ENCODE measurements at places on chromosomes 2 and 18.

- DNase-seq = no peak
Observed at GRCh38 chr2:196183528-196184231, 12.3 kb upstream of the STK17B start.

DNA sequence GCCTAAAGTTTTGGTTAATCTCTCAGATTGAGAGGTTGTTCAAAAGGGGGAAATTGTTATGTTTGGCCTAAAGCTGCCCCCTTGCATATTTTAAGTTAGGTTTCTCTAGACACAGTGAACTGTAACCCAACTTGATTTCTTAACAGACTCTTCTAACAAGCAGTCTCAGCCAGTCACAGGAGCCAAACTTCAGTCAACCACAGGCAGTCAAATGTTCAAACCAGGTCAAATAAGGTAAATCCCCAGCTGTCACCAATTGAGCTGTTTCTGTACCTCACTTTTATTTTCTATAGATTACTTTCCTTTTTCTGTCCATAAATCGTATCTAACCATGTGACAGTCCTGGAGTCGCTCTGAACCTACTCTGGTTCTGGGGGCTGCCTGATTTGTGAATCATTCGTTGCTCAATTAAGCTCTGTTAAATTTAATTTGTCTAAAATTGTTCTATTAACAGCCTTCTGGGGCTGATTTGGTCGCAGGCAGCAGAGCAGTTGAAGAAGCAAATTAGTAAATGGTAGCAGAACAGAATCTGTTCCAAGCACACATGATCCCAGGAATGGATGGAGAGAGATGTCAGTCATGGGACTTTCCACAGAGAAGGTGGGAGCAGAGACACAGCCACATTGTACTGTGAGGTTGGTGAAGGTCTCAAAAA lies 16.4 kb upstream of the NFU1 start:
- DNase-seq = peak; percentile 22

DNA sequence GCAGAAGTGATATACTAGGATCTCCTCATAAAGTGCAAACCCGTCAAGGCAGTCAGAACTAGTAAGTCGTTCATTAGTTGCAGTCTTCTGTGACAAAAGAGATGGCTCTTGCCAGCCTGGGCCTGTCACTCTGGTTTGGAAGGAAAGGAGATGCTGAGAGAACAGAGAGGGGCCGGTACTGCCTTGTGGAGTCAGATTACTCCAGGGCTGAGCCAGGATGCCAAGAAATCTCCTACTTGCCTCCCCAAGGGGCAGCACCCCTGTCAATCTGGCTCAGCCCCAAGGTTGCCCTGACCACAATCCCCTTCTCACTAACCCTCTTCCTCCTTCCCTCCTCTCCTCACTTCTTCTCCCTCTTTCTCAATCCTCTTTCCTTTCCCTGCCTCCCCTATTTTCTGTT lies 62.9 kb upstream of the ASPRV1 start:
- no peak for DNase-seq

- DNase-seq = no peak
Observed at GRCh38 chr18:31058897-31059296, 16.4 kb upstream of the DSC3 start.

DNA sequence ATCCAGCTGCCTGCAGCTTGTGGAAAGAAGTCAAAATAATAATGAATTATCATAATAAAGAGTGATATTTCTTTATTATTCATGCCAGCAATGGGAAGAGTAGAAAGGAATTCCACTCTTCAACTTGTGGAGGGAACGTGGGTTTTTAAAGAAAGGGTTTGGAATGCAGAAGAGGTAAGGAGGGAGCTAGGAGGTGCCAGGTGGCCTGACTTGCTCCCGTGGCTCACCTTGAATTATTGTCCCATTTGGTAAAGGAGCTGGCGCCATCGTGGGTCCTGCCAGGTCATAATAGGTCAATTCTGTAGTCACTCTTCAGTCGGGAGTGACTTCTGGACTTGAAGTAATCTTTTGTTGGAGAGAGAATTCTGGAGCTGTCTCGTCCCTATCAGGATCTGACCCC lies 95.2 kb upstream of the BARD1 start:
- no peak for DNase-seq

- peak; percentile 7 for DNase-seq
Observed at GRCh38 chr18:10522574-10522973, 3.3 kb upstream of the NAPG start.

DNA sequence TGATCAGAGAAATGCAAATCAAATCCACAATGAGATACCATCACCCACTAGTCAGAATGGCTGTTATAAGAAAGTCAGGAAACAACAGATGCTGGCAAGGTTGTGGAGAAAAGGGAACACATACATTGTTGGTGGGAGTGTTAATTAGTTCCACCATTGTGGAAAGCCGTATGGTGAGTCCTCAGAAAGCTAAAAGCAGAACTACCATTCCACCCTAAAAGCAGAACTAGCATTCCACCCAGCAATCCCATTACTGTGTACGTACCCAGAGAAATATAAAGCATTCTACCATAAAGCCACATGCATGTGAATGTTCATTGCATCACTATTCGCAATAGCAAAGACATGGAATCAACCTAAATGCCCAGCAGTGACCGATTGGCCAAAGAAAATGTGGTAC lies 60.7 kb downstream of the ANKRD62 start:
- DNase-seq = no peak

- no peak for DNase-seq
Observed at GRCh38 chr18:51614967-51615571, 417.6 kb upstream of the MEX3C start.

DNA sequence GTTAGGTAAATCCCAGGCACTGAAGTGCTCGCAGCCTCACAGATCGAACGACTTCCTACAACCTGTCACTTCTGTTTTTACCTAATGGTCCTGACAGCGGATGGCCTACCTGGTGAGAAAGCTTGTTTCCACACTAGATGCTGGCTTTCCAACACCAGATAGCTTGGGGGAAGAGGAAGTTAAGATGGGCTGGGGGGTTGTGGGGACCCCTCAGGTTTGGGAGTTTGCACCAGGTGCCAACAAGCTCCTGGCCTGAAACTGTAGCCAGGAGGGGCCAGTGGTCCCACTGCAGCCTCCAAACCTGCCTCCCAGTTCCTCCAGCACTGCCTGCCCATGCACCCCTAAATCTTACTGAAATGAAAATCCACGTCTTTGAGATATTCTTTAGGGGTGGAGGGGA lies 3.9 kb downstream of the TMEM185B start:
- DNase-seq = no peak

GRCh38 chr2:71001592-71001927 lies 6.9 kb upstream of the TEX261 start:
- DNase-seq = no peak

DNA sequence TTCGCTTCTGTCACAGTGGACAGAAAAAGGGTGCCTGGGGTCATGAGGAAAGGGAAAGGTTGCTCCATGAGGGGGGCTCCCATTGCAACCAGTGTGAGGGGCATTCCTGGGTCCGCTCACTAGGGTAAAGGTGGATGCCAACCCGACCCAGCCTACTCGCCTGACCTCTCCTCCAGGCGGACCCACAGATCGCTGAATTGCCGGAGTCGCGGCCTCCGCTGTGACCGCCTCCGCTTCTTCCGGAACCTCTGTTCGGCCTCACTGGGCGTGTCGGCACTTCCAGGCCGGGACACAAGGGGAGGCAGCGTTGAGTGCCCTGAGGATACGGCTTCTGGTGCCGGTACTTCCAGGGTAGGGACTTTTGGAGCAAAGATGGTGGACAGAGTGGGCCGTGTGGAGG lies 57.1 kb downstream of the TRABD2A start:
- DNase-seq = no peak

GRCh38 chr2:12616456-12617156 lies 100.1 kb upstream of the TRIB2 start:
- DNase-seq = no peak

DNA sequence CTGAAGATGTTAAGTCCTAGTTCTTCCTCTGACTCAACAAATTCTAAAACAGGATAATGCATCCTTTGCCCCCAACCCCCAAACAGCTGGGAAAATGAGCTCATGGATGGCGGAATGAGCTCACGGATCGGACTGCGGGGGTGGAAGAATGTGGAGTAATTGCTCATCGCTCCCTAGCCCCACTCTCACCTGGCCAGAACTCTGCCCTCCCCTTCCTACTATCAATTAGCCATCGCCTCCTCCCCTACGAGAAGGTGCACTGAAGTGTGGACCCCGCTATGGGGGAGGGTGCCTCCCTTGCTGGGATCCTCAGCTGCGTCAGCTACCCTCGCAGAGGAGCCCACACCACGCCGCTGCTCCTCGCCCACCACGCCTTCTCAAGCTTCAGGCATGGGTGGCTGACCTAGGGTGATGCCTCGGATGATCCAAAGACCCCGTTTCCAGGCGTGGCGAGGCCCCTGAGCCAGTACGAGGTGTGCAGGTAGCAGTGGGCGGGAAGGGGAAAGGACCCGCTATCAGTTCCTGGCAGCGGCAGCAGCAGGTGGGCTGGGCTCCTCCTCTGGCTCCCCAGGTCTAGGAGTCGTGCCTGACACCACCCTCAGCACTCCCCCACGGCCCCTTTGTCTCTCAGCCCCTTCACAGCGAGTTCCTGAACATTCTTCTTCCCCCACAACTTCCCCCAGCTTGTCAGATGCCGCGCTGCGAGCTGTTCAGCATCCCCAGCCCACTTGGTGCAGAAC lies 82.1 kb upstream of the POMC start:
- no peak for DNase-seq

GRCh38 chr18:629269-630150 lies 27.9 kb upstream of the TYMS start:
- DNase-seq = no peak

DNA sequence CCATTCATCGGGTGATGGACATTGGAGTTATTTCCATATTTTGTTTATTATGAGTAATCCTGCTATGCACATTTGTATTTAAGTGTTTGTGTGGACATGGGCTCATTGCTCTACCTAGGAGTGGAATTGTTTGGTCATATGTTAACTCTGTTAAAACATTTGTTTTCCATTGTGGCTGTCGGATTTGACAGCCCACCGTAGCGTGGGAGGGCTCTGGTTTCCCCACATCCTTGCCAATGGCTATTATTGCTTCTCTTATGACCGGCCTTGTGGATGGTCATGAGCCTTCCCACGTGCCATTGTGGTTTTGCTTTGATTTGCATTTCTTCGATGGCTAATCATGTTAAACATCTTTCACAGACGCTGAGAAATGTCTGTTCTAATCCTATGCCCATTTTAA lies 92.0 kb downstream of the ZNF236 start:
- DNase-seq = peak; percentile 24

- DNase-seq = peak; percentile 91
Observed at GRCh38 chr2:171416009-171416926, 17.5 kb downstream of the METTL8 start.

DNA sequence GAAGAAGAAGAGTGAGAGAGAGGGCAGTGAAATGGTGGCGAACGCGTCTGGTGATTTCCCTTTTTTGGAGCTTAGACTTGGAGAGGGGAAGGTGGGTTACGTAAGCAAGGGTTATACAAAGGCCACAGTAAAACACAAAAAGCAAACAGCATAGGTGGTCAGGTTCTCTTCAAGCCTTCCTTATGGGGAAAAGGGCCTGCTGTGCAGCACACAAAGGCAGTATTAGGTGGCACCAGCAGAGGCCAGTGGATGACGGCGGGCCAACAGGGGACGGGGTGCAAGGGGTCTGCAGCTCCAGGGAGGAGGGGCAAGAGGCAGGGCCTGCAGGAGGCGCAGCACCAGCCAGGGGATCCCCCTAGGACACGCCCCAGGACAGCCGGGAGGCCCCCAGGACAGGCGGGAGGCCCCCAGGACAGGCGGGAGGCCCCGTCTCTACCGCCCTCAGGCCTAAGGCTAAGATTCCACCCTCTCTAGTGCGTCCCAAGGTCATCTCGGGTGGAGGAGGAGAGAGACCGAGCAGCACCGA lies 32.6 kb upstream of the NPC1 start:
- no peak for DNase-seq

DNA sequence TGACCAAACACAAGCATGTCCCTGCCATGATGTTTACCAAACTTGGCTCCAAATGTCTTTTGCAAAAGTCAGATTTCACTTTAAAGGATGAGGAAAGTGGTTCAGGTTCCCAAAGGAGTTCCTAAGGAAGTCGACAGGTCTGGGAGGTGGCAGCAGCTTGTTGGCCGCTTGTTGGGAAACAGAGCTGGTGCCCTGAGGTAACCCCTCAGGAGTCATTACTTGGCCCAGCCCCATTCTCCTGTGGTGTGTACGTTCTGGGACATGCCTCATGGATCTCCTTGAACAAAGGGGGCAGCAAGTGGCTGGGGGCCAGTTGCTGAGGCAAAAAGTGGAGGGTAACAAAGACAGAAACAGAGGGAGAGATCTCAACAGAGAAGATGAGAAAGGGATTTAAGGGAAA lies 10.9 kb downstream of the TMBIM1 start:
- no peak for DNase-seq

GRCh38 chr2:186570604-186571003 lies 19.3 kb upstream of the ITGAV start:
- no peak for DNase-seq

GRCh38 chr2:108988796-108989713 lies at the start of gene EDAR:
Gene EDAR (minus strand): TSS chr2:108989220. CDS start chr2:108931014, 58,206 bp downstream.
- peak; percentile 43 for DNase-seq

- DNase-seq = no peak
Observed at GRCh38 chr2:190466819-190467446, 58.8 kb downstream of the MFSD6 start.

DNA sequence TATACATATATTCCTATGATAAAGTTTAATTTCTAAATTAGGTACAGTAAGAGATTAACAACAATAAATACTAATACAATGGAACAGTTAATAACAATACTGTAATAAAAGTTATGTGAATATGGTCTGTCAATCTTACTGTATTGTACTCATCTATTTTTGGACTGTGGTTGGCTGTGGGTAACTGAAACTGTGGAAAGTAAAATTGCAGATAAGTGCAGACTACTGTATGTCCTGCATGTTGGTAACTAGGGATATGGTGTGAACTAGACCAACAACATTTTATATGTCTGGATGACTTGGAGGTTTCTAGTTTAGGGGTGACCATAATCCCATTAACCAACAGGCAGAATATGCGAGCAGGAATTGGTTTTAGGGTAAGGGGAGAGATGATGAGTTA lies 23.3 kb downstream of the PHLPP1 start:
- no peak for DNase-seq

GRCh38 chr2:221606424-221606823 lies 34.3 kb upstream of the EPHA4 start:
- no peak for DNase-seq

GRCh38 chr2:32852856-32853255 lies 93.9 kb upstream of the LTBP1 start:
- no peak for DNase-seq

GRCh38 chr2:215973954-215974699 lies 39.2 kb downstream of the MREG start:
- DNase-seq = peak; percentile 53

DNA sequence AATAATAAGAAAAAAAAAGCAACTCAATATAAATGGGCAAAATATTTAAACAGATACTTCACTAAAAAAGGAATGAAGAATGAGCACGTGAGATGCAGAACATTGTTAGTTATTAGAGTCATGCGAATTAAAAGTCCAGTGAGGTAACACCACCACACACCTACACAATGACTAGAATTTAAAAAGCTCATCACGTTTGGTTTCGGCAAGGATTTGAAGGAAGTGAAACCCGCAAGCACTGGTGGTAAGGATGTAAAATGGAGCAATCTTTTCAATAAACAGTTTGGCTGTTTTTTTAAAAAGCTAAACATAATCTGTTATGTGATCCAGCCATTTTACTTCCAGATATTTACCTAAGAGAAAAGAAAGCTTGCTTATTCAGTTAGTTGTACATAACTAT lies 1181.6 kb upstream of the CELF4 start:
- DNase-seq = no peak
